ENCODE measurements at places on chromosomes 1 and 21.

DNA sequence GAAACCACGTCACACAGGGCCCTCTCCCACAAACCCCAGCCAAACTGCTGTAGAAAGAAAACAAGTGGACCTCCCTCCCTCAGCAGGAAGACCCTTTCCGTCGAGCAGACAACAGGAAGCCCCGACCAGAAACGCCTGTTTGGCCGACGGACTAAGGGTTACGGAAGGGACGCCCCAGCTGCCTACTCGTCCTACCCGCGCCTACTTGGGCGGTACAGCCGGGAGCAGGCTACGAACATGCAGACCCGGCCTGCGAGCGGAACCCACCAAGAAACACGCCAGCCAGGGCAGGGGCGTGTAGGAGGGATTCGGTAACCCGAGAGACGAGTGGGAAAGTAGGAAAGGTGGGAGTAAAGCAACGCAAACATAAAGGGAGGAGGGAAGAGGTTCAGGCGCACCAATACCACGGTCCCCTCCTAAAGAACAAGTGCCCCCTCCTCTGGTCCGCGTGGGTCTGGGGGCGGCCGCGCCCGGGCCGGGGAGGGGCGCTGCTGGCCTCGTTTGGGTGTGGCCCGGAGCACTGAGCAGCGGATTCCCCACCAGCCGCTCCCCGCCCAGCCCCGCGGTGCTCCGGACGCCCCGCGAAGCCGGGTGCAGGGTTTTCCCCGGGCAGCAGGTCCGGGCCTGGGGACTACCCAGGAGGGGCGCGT is 450 bp downstream of the S100A10 start:
- no peak for DNase-seq

- no peak for DNase-seq
Observed at GRCh38 chr1:161259765-161260164, 1.2 kb downstream of the PCP4L1 start.

- DNase-seq: no peak
Observed at GRCh38 chr1:172935062-172935592, 115.6 kb downstream of the TNFSF18 start.

- DNase-seq: no peak
Observed at GRCh38 chr1:224373008-224373590, 16.4 kb downstream of the CNIH4 start.

- no peak for DNase-seq
Observed at GRCh38 chr1:226982451-226983177, 42.5 kb downstream of the COQ8A start.

DNA sequence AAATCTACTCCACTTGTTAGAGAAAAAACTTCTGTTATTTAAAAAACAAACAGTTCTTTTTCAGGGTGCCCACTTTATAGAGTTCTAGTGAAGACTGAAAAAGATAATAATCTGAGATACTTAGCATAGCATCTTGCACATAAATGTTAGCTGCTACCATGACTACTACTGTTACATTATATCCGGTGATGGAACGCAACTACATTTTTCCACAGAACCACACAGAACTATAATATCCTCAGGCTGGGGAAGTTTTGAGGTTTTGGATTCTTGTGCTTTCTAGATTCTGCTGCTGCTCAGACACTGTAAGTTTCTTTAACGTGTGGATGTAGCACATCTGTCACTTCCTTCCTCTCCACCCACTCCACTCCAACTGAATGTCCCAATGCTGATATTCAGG is 110.3 kb downstream of the PTPN14 start:
- peak; percentile 89 for DNase-seq

DNA sequence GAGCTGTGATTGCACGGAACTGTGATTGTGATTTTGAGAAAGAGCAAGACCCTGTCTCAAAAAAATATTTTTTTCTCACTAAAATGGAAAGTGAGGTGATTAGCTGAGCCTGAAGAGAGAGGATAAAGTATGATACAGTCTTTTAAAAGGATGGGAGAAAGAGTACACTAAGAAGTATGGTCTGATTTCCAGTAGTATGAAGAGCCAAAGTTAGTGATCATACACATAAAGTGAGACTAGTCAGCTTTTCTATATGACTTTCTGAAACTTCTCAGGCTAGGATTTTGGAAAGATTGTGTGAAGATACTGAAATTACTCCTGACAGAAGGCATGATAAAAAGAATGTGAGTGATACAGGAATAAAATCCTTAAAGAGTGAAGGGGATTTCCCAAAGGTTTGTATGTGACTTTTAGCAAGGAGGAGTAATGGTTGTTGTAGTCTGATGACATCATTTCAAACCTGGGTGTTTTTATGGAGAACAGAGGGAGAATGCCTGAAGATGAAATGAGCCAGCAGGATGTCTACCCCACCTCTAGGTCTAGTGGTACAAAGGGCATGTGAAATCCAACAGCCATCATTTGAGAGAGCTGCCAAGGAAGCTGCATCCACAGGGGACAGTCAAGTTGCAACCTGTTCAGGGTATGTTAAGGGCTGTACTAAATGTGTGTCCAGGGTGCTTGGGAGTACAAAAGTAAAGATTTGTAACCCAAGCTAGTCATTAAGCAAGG is 157.7 kb downstream of the PIK3R3 start:
- no peak for DNase-seq

GRCh38 chr1:168656485-168656884 is 72.5 kb downstream of the DPT start:
- DNase-seq: no peak

DNA sequence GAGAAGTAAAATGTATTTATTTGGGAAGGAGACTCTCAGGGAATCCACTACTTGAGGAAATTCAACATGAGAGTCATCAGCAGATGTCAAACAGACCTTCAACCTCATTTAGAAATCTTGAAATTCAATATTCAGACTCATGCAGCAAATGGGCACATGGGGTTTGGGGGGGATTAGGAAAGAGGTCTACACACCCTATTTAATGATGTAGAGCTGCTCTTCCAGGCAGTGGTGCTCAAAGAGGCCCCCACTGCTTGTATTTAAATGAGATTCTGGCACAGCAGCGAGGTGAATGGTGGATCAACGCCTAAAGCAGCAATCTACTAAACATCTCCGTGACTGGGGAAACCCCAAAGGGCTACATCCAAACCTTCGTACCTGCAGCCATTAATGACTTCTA is 213.2 kb upstream of the C8B start:
- no peak for DNase-seq

DNA sequence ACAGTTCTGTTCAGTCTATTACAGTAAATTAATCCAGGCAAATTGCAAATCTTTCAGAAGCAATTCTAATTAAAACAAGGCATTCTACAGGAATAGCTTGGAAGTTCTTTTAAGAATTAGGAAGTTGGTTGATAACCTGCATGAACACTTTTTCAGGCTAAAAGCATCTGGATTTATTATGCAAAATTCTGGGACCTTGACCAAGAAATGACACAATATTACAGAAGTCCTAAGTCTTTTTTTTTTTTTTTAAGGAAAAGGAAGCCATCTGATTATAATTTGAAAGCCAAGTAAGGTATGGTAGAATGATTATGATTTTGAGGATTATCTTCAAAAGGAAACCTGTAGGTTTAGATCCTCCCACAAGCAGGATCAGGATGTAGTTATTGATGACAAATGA is 74.7 kb upstream of the KCNK2 start:
- no peak for DNase-seq

- no peak for DNase-seq
Observed at GRCh38 chr21:45588871-45589491, 46.7 kb upstream of the SLC19A1 start.

- DNase-seq: no peak
Observed at GRCh38 chr1:87805666-87806378, 477.1 kb downstream of the LMO4 start.

DNA sequence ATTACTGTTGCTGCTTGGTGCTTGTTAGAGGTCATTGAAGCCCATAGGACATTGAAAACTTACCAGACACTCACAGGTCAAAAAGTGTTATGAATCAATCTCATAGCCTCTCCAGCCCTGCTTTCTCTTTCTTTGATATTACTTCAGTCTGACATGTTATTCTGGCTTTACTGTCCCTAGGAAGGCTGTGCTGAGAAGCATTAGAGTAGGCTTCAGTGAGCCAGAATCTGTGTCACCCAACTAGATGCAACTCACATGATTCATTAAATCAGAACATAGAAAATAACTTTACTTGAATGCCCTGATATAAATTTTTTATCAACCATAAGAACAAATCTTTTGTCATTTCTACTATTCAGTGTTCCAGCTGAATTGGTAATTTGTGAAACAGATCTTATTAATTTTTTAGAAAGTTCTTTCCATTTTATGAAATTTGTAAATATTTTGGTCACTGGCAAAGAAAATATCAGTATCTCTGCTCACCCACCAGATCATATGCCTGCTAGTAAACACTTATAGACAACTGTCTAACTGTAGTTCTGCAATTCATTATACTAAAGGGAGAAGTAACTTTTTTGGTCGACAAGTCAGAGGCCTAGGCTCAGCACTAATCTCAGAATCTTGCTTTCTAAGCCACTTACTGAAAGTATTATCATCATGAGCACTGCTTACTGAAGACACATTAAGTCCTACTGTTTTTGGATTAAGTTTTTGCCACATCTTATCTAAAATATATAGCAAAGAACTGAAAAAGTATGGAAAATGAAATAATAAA is 48.2 kb downstream of the RPAP2 start:
- DNase-seq: peak; percentile 16

All from Kasumi-1 (cell line).